CD4-positive, alpha-beta T cell treated with Interleukin-4 for 1 hour (primary cell): ENCODE measurements at places on chromosomes 13 and 19.
A peak's percentile ranks its signal among the peaks of the same experiment; 100 is the strongest.

DNA sequence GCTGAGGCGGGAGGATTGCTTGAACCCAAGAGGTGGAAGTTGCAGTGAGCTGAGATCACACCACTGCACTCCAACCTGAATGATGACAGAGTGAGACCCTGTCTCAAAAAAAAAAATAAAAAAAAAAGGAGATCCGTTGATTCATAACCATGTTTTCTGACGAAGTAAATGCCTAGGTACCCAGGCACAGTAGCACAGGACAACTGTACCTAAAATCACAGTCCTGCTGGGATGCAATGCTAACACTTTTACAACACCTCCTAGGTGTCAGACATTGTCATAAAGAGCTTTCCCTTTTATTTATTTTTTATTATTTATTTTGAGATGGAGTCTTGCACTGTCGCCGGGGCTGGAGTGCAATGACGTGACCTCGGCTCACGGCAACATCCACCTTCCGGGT, 2.5 kb upstream of the TTC9B start:
- DNase-seq, result no peak

- DNase-seq, result no peak
Measured at GRCh38 chr13:36763126-36763722, 55.8 kb upstream of the RFXAP start.

- DNase-seq, result no peak
Measured at GRCh38 chr13:20940083-20940482, 37.5 kb upstream of the XPO4 start.

DNA sequence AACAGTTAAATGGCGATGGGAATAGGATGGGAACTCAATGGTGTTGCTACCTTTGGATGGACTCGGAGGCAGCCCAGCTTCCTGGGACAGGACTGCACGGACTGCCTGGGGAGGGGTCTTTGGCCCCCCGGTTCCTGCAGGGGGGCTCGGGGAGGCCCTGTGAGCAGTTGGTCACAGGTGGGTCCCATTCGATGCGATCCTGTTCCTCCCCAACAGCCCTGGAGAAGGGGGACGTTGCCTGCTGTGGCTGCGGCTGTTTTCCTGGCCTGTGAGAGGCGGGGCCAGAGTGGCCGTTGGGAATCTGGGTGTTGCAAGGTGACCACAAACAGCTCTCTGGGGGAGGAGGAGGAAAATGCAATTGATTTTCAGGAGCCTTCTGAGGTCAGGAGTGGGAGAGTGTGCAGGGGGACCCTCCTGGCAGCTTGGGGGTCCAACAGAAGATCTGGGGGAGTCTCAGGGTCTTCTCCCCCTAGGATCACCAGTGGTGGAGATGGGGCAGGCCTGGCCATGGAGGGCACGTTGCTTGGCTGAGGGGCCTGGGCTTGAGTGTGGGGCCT, 1.9 kb upstream of the PLPPR3 start:
- DNase-seq, result no peak

DNA sequence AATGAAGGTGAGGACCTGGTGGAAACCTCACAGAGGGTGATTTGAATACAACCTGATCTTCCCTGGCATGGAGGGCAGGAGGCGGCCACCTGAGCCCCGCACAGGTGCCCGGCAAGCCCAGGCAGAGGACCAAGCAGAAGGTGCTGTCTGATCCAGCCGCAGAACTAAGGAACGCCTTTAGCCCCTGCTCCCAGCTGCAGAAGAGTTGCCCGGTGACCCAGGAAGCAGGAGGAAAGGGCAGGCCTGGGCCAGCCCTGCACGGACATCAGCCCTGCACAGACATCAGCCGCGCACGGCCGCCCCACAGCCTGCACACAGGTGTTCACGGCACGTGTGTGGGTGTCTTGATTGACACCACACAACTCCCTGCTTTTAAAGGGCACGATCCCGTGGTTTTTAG, 43.1 kb downstream of the RASA3 start:
- no peak for DNase-seq

DNA sequence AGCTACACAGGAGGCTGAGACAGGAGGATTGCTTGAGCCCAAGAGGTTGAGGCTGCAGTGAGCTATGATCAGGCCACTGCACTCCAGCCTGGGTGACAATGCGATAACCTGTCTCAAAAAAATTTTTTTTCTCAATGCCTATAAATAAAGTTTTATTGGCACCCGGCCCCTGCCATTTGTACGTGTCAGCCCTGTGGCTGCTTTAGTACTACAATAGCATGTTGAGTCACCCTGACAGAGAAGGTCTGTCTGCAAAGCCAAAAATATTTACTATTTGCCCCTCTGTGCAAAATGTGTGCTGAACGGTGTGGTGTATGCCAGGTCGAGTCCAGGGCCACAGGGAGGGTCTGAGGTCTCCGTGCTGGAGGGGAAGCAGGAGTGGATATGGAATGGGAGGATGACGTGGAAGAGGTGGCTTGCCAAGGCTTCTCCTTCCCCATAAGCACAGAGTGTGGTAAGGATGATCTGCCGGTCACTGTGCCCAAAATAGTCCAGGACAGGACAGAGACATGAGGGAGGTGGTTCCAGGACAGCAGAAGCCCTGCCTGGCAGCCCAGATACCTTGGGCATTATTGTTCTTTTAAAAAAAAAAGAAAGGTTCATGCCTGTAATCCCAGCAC, 10.0 kb downstream of the NMRK2 start:
- no peak for DNase-seq

DNA sequence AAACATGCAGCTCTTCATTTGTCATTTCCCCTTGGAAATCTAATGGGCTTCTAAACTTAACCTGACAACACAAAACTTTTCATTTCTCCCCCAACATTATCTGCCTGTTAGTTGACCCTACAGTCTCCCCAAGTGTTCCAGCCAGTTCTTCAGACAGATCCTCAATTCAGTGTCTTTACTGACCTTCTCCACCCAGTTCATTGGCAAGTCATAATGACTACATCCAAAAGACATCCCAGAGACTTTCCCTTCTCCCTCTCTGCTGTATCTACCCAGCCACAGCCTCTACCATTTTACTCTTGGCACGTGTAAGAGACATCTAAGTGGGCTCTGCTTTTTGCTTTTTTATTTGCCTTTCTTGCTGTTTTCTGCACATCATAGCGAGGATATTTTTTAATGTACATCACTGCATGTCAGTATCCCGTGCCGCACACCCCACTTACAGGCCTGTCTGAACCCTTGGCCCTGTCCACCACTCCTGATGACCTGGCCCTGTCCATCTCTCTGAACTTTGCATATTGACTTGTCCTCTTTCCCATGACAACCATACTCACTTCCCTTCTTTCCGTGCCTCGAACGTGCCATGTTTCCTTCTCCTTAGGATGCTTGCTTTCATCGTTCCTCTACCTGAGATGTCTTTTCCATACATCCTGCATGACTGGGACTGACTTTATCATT, 391.9 kb downstream of the IRS2 start:
- DNase-seq, result no peak

DNA sequence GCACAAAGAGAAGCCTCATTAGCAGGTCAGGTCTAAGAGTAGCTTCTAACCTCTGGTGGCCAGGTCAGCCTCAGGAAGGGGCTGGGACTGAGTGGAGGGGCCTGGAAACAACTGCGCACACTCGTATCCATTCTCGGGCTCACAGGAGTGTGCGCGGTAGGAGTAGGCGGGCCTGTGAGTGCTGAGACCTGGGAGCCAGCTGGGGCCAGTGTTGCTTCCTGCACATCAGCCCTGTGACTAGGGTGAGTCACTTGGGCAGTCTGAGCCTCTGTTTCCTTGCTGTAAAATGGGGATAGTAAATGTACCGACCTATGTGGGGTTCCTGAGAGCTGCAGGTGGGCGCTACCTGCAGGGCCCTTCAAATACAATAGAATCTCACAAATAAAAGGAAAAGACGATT, 26.9 kb downstream of the SIN3B start:
- DNase-seq, result no peak

- no peak for DNase-seq
Measured at GRCh38 chr13:43284162-43284561, 260.8 kb downstream of the DNAJC15 start.

DNA sequence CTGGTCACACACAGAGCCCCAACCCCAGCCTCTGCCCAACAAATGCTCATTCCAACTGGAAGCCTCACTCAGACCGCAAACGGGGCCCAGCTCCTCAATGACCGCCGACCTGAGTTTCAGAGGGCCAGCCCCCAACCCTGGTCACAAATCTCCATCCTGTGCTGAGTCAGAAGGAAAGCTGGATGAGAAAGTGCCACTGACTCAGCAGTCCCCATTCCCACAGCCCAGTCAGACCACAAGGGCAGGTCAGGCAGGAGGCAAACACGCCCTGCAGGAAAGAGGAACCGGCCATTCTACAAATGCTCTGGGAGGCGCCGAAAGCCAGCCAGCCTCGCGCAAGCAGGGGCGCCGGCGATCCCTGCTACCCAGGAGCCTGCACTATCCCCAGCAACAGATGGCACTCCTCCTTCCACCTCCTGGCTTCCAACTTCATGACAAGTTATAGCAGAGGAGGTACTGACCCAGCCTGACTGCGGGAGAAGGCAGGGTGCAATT, 14.1 kb upstream of the PRKD2 start:
- no peak for DNase-seq

GRCh38 chr19:43594710-43595604, 977 bp downstream of the IRGQ start:
- DNase-seq, result peak; percentile 82

GRCh38 chr13:45215392-45216077, 14.7 kb upstream of the KCTD4 start:
- DNase-seq, result no peak

DNA sequence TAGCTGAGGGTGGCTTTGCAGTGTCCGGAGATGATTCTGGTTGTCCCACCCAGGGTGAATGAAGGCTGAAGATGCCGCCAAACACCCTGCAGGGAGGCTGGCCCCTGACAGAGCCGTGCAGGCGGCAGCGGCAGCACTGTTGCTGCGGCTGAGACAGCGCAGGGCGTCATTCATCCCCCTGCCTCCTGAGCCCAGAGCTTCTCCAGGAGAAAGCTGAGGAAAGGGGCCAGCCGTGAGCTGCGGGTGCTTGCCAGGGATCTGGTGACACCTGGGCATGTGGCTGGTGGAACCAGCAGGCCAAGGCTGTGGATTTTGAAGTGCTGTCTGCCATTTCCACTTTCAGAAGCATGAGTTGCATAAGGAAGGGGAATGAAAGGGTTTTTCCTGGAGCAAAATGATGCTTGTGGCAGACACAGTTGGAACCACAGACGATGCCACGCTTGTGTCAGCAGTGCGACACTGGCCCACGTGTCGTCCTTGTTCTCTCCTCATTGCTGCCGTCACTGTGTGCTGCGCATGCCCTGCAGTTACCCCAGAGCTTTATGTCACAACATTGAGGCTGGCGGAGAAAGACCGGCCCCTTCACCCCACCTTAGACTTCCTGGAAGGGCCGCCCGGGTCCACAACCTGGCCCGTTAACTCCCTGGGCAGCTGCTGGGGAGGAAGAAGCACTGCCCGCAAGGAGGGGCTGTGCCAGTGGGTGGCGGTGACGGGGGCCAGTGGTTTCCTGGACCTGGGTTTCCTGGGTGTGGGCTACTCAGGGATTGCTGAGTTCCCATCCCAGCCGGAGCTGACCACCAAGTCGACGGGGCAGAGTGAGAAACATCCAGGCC, 22.7 kb downstream of the TFDP1 start:
- peak; percentile 79 for DNase-seq

GRCh38 chr19:17215127-17215971, at the start of gene USE1:
USE1 (plus strand) TSS chr19:17215357; CDS start chr19:17215406, 49 bp downstream.
- peak; percentile 91 for DNase-seq

- peak; percentile 18 for DNase-seq
Measured at GRCh38 chr19:45402298-45403061, 2.4 kb downstream of the PPP1R13L start.

GRCh38 chr13:41563984-41564365, 106.6 kb downstream of the RGCC start:
- no peak for DNase-seq

GRCh38 chr19:30562981-30563380, 190.8 kb downstream of the ZNF536 start:
- no peak for DNase-seq

DNA sequence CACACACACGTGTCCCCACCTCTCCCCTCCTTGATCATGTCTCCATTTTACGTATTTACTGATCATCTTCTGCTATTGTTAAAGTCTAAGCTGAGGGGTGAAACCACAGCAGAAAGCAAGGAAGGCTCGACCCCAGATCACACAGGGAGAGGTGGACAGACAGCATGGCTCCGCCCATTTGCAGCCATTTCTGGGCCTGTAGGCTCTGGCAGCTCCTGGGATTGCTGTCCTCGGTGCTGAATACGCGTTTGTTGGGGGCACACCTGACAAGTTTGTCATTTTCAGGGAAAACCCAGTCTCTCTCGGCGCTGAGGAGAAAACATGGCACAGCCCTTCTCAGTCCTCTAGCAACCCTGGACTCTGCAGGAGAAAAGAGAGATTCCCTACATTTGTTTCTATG, 8.0 kb downstream of the TMEM86B start:
- DNase-seq, result no peak
